Type B pancreatic cell (in vitro differentiated cells): ENCODE measurements at places on chromosomes 11 and 22. TPM values are rescaled to one million over a fixed set of nuclear protein-coding genes. Genes with fewer than 3 reads are reported as not detected.
A peak's percentile ranks its signal among the peaks of the same experiment; 100 is the strongest.

- no peak overlapping the region for H3K4me3 ChIP-seq
- H3K4me1 ChIP-seq, result peaks cover 17% of the 10 kb centered on the region
- no peaks in the 10 kb centered on the region for H3K27me3 ChIP-seq
- DNase-seq, result no peak
- H3K27ac ChIP-seq, result no peak overlapping the region
These were observed 5.8 kb downstream of the ZBTB44 start for GRCh38 chr11:130308886-130309285.

DNA sequence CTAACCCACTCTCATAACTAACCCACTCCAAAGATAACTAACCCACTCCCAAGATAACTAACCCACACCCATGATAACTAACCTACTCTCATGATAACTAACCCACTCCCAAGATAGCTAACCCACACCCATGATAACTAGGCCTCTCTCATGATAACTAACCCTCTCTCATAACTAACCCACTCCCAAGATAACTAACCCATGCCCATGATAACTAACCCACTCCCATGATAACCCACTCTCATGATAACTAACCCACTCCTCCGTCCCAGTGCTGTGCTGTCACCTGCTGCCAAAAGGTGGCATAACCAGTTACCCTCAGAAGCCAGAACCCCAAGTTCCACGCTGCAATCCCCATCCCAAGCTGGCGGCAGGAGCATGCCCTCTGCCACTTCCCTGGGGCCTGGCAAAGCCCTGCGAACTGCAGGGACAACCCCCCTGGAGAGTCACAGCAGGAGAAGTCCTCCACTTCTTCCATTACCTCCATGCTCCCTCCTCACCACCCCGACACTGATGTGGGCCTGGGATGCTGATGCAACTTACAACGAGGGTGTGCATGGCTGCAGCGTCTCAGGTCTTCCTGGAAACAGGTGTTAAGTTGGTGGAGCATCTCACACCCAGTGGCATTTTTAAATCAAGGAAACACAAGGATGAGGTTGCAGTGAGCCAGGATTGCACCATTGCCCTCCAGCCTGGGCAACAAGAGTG lies 30.8 kb upstream of the CELSR1 start:
- H3K4me1 ChIP-seq, result peaks cover 4% of the 10 kb centered on the region
- H3K4me3 ChIP-seq, result no peak overlapping the region
- H3K27ac ChIP-seq, result peak overlapping the region; percentile 44
- no peaks in the 10 kb centered on the region for H3K36me3 ChIP-seq
- no peaks in the 10 kb centered on the region for H3K27me3 ChIP-seq

The GDPD5 gene
- 7.5 and 11.3 TPM in 2 replicates for total RNA-seq

The KCNJ5 gene
- total RNA-seq, result 0.90 and 1.6 TPM in 2 replicates

The POU2F3 gene
- total RNA-seq, result 1.4 and 4.3 TPM in 2 replicates

- H3K27me3 ChIP-seq, result peaks cover under 1% of the 10 kb centered on the region
- H3K4me1 ChIP-seq, result peaks cover 9% of the 10 kb centered on the region
- H3K36me3 ChIP-seq, result peaks cover 6% of the 10 kb centered on the region
- DNase-seq, result no peak
- H3K4me3 ChIP-seq, result no peak overlapping the region
These were observed 97.1 kb upstream of the NAV2 start for GRCh38 chr11:19615341-19616183.

DNA sequence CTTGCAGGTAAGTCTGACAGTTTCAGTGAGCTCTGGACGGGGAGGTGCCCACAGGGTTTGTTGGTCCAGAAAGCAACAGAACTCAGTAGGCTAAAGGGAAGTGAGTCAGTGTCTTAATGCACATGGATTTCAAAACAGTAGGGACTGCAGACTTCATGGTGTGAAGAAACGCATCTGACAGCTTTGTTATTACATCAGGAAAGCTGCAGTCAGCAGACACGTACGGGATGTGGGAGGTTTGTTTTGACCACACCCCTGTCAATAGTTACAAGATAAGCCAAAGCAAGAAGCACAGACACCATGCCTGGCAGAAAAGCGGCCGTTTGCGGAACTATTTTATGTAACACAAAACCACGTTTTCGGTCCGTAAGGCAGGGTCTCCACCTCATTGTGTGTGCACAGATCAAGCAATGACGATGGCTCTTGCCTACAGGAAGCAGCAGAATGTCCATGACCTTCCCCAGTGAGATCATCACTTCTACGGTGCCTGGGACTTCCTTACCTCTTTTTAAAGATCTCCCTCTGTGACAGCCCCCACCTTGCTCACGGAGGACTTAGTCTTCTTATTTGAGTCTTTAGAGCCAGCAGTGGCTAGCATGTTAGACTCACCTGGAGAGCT lies 58.2 kb upstream of the FTH1 start:
- no peak overlapping the region for H3K4me3 ChIP-seq
- H3K4me1 ChIP-seq, result peaks cover 7% of the 10 kb centered on the region
- peak overlapping the region; percentile 82 for H3K27ac ChIP-seq
- DNase-seq, result no peak

The MRGPRF gene
- total RNA-seq, result 0.43 and 1.4 TPM in 2 replicates

The SPI1 gene
- not detected in 2 replicates for total RNA-seq

GRCh38 chr11:69828971-69829344 lies 9.7 kb upstream of the FGF3 start:
- H3K27ac ChIP-seq, result no peak overlapping the region
- H3K36me3 ChIP-seq, result no peaks in the 10 kb centered on the region
- peaks cover 5% of the 10 kb centered on the region for H3K4me1 ChIP-seq
- no peak for DNase-seq

The C11orf65 gene
- total RNA-seq, result 0.70 and 1.0 TPM in 2 replicates

- peaks cover 9% of the 10 kb centered on the region for H3K4me1 ChIP-seq
- DNase-seq, result peak; percentile 94
- peaks cover 68% of the 10 kb centered on the region for H3K27me3 ChIP-seq
- H3K36me3 ChIP-seq, result no peaks in the 10 kb centered on the region
- H3K4me3 ChIP-seq, result peak within 1 kb of the TSS; percentile 98
- H3K27ac ChIP-seq, result peak within 1 kb of the TSS; percentile 72
These were observed at the start of gene NCAM1 for GRCh38 chr11:112961146-112961668. TSS of gene NCAM1 (plus strand) at chr11:112961420.

DNA sequence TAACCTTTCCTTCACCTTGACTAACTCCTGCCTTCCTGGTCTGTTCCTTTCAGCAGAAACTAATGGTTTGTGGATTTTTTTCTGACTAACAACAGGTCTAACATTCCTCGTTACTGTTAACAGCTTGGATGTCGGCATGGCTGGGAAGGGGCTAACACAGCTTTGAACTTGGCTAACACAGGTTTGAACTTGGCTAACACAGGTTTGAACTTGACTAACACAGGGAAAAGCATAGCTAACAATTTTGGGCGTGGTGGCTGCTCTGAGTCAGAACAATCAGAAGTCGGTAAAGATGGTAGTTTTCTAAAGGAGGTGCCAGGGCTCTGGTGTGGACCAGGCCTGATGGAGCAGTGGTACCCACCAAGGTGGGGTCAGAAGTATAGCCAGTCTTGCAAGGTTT lies 16.1 kb downstream of the MIAT start:
- no peaks in the 10 kb centered on the region for H3K27me3 ChIP-seq
- peak overlapping the region; percentile 97 for H3K4me3 ChIP-seq
- peaks cover 23% of the 10 kb centered on the region for H3K4me1 ChIP-seq
- no peak for DNase-seq
- peaks cover 6% of the 10 kb centered on the region for H3K36me3 ChIP-seq

The PYGM gene
- 2.0 and 239 TPM in 2 replicates for total RNA-seq

The ANO9 gene
- 25.3 and 66.6 TPM in 2 replicates for total RNA-seq

- H3K36me3 ChIP-seq, result no peaks in the 10 kb centered on the region
- peaks cover 8% of the 10 kb centered on the region for H3K27me3 ChIP-seq
- H3K27ac ChIP-seq, result no peak overlapping the region
- no peak for DNase-seq
- no peak overlapping the region for H3K4me3 ChIP-seq
- H3K4me1 ChIP-seq, result peaks cover 9% of the 10 kb centered on the region
These were observed 33.5 kb downstream of the MMP7 start for GRCh38 chr11:102497061-102497460.

The PKNOX2 gene
- 0.95 and 15.3 TPM in 2 replicates for total RNA-seq

DNA sequence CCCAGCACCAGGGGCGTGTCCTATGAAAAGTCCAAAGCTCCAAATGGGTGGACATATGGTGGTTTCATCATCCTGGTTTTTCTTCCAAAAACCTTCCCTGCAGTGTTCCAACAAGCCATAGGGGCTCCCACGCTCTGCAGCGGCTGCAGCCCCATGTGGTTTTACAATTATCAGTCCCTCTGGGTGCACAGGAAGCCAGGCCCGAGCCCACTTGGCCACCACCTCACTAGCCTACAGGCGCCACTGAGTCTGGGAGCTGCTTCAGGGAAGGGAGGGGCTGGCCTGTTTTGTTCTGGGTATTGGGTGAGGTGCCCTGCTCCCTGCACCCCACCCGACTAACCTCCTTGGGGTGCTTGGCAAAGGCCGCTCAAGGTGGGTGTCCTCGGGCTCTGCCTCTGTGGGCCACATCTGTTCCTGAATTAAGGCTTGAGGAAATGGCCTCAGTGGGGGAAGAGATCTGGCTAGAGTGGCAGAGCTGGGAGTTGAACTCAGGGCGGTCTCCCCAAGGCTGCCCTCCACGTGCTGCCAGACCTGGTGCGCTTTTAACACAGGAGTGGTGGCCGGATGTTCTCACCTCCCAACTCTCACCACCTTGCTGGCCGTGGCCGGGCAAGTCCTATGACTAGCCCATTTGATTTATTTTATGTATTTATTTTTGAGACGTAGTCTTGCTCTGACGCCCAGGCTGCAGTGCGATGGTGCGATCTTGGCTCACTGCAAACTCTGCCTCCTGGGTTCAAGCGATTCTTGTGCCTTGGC lies 5.3 kb upstream of the CDC42BPG start:
- no peaks in the 10 kb centered on the region for H3K36me3 ChIP-seq
- H3K27me3 ChIP-seq, result peaks cover 3% of the 10 kb centered on the region
- peaks cover 8% of the 10 kb centered on the region for H3K4me1 ChIP-seq
- DNase-seq, result no peak
- H3K4me3 ChIP-seq, result no peak overlapping the region

The VPS11 gene
- 34.8 and 35.8 TPM in 2 replicates for total RNA-seq
